ENCODE measurements at places on chromosomes 3 and 15. TPM values are rescaled to one million over a fixed set of nuclear protein-coding genes. Genes with fewer than 3 reads are reported as not detected.

The SLC4A7 gene
- total RNA-seq = 86.7 TPM

The EIF4G1 gene
- total RNA-seq = 225 TPM

GRCh38 chr15:92725171-92725570, 69.6 kb upstream of the FAM174B start:
- H3K4me3 ChIP-seq = no peak overlapping the region
- H3K27me3 ChIP-seq = peaks cover 1% of the 10 kb centered on the region
- H3K36me3 ChIP-seq = no peaks in the 10 kb centered on the region

GRCh38 chr3:24539699-24540098, 45.0 kb upstream of the THRB start:
- H3K4me1 ChIP-seq = no peaks in the 10 kb centered on the region
- no peak for DNase-seq
- H3K4me3 ChIP-seq = no peak overlapping the region
- H3K36me3 ChIP-seq = no peaks in the 10 kb centered on the region
- no peak overlapping the region for H3K27ac ChIP-seq

GRCh38 chr3:135229018-135229495, 434.0 kb downstream of the EPHB1 start:
- no peaks in the 10 kb centered on the region for H3K36me3 ChIP-seq
- no peaks in the 10 kb centered on the region for H3K4me1 ChIP-seq
- no peak overlapping the region for H3K4me3 ChIP-seq
- no peak for DNase-seq
- no peaks in the 10 kb centered on the region for H3K27me3 ChIP-seq

All from IMR-90 (cell line).